Esophagus squamous epithelium (tissue), 5 donors: ENCODE measurements at places on chromosomes 1 and 21. TPM values are rescaled to one million over a fixed set of nuclear protein-coding genes. Genes with fewer than 3 reads are reported as not detected.

Gene ANKRD35
- total RNA-seq = 9.7 TPM

Gene NMNAT2
- total RNA-seq = 0.26 TPM

- H3K27me3 ChIP-seq = no peaks in the 10 kb centered on the region
- no peaks in the 10 kb centered on the region for H3K4me1 ChIP-seq
- H3K4me3 ChIP-seq = no peak overlapping the region
- no peak overlapping the region for H3K27ac ChIP-seq
Observed at GRCh38 chr1:20978413-20978812, 191.3 kb upstream of the HP1BP3 start.

GRCh38 chr1:229258031-229258756 is 12.7 kb upstream of the RAB4A start:
- H3K36me3 ChIP-seq = no peaks in the 10 kb centered on the region
- peaks cover 7% of the 10 kb centered on the region for H3K4me1 ChIP-seq
- DNase-seq = no peak
- no peaks in the 10 kb centered on the region for H3K27me3 ChIP-seq

DNA sequence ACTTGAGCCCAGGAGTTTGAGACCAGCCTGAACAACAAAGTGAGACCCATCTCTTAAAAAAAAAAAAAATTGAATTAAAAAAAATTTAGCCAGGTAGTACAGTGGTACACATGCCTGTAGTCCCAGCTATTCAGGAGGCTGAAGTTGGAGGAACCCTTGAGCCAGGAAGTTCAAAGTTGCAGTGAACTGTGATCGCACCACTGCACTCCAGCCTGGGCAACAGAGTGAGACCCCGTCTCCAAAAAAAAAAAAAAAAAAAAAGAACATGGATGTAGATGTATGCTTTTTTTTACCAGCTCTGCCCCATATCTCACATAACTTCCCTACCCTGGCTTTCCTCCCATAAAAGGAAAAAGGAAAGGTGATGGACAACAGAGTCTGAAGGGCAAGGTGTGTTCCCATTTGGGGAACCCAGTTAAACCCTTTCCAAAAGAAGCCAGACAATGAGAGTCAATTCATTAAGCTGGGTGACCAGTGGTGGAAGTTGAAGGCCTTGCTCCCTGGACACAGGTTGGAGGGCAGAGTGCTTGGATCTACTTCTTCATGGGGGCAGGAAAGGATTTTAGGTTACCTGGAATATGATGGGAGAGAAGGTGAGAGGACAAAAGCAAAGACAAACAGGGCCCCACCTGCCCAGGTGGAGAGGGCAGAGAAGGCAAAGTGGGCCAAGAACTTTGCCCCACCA is 2.9 kb downstream of the KRTCAP2 start:
- H3K36me3 ChIP-seq = no peaks in the 10 kb centered on the region
- peaks cover 62% of the 10 kb centered on the region for H3K4me1 ChIP-seq
- H3K27ac ChIP-seq = no peak overlapping the region

GRCh38 chr1:31032266-31032665 is 33.3 kb downstream of the PUM1 start:
- no peaks in the 10 kb centered on the region for H3K27me3 ChIP-seq
- H3K36me3 ChIP-seq = no peaks in the 10 kb centered on the region
- peaks cover 4% of the 10 kb centered on the region for H3K4me1 ChIP-seq
- H3K4me3 ChIP-seq = no peak overlapping the region

- no peaks in the 10 kb centered on the region for H3K36me3 ChIP-seq
- no peak overlapping the region for H3K4me3 ChIP-seq
Observed at GRCh38 chr1:29713857-29714256, 477.5 kb downstream of the PTPRU start.

DNA sequence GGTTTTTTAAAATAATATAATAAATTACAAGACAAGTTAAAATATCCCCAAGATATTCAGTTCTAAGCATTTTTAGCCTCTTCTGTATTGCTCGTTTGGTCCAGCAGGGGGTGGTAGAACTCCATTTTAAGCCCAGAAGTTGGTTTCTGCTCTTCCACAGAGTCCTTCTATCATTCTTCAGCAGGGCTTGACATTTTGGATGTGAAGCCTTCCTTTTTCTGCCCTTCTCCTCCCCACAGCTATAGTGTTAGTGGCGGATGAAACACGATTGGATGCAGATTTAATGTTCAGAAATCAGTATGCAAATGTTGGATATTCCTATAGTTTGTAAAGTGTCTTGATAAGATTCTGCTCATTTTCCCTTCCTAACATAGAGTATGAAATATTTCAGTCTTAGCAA is 1.4 kb downstream of the NCAM2 start:
- DNase-seq = no peak
- H3K27me3 ChIP-seq = no peaks in the 10 kb centered on the region
- H3K4me3 ChIP-seq = no peak overlapping the region
- H3K27ac ChIP-seq = no peak overlapping the region

GRCh38 chr1:228226141-228226874 is 18.5 kb downstream of the OBSCN start:
- peaks cover 24% of the 10 kb centered on the region for H3K4me1 ChIP-seq
- no peak overlapping the region for H3K27ac ChIP-seq
- no peak for DNase-seq
- H3K36me3 ChIP-seq = peaks cover 49% of the 10 kb centered on the region

DNA sequence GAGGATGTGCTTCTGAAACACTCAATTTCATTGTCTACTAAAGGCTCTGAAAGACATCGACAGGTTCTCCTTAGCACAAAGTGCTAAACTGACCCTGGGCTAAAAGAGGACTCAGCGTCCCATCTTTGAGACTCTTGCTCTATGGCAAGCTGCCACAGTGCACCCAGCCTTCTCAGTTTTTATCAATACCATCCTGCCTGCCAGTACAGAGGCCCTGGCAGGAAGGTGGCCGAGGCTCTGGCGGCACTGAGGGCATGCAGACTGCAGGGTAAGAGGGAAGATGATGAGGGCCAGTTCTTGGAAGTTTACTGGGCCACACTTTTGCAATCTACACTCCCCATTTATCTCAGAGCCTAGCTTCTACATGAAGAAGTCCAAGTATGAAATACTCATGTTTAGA is 5.3 kb downstream of the OLFML2B start:
- no peaks in the 10 kb centered on the region for H3K27me3 ChIP-seq
- no peak for DNase-seq
- peaks cover 17% of the 10 kb centered on the region for H3K4me1 ChIP-seq
- no peaks in the 10 kb centered on the region for H3K36me3 ChIP-seq

DNA sequence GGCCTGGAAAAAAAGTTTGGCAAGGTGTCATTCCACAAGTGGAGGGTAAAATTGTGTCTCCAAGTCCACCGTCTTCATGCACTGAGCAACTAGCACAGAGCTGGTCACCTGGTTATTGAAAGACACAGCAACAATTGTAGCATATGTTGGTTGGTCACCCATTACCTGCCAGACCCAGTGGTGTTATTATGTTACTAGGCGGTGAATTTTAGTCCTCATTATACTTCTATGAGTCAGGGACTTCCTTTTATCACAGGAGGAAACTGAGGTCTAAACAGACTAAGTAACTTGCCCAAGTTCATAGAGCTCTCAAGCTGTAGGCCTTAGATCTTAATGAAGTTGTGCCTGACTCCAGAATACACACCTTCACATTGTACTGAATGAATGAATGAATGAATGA is 94.9 kb upstream of the VANGL1 start:
- H3K27me3 ChIP-seq = no peaks in the 10 kb centered on the region
- H3K4me3 ChIP-seq = no peak overlapping the region
- no peak overlapping the region for H3K27ac ChIP-seq
- no peaks in the 10 kb centered on the region for H3K36me3 ChIP-seq

GRCh38 chr1:83697961-83698360 is 301.0 kb downstream of the TTLL7 start:
- no peaks in the 10 kb centered on the region for H3K27me3 ChIP-seq
- no peak overlapping the region for H3K27ac ChIP-seq
- no peak for DNase-seq
- no peaks in the 10 kb centered on the region for H3K36me3 ChIP-seq
- H3K4me3 ChIP-seq = no peak overlapping the region

DNA sequence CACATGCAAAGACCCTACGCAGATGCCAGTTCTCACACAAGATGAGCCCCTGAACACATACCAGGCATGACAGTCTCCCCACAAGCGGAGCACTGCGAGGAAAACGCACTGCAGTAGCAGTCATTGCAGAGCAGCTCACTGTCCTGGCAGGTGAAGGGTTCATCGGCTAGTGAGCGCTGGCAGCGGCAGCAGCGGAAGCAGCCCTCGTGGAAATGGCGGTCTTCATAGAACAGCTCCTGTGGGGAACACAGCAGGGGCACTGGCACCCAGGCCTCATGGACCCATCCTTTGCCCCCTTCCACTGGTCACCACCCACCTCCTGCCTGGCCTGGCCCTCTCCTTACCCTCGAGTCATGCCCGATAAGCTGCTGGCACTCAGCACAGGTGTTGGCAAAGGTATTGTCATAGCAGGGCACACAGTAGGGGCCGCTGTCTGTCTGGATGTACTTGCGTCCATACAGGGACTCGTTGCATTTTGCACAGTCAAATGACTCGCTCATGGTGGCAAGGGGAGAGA is 6.3 kb downstream of the FHL3 start:
- no peak overlapping the region for H3K4me3 ChIP-seq
- no peak for DNase-seq

DNA sequence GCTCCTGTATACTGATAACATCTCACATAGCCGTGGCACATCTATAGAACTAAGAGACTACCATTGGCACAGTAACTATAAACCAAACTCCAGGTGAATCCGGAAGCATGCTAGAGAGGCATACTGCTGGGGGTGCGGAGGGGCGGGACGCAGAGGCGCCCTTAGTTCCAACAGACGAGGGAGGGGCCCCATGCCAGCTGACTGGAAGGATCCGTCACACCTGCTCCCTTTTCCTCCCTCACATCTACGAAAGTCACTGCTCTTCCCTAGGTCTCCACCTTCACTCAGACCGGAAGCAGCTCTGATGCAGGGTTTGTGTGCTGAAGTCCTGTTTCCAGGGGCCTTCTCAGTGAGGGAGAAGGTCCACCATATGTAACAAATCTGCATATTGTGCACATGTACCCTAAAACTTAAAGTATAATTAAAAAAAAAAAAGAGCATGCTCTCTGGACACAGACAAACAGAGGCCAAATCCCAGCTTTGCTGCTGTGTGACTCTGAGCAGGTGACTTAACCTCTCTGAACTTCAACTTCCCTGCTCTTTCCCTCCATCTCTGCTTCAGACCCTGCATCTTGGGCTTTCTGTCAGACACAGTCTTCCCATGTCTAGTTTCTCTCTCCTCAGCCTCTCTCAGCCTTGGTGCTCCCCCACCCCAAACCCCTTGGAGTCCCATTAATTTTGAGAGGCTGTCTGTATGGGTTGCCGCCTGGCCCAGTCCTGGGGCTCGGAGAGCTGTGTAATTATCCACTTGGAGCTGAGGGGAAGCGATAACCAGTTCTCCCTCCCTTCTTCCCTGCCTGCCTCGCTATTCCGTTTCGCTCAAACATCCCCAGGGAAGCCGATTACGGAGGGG is 7.8 kb upstream of the GJB5 start:
- H3K4me1 ChIP-seq = no peaks in the 10 kb centered on the region
- no peaks in the 10 kb centered on the region for H3K36me3 ChIP-seq
- DNase-seq = no peak
- no peaks in the 10 kb centered on the region for H3K27me3 ChIP-seq
- no peak overlapping the region for H3K4me3 ChIP-seq
- H3K27ac ChIP-seq = no peak overlapping the region
